ENCODE measurements at places on chromosomes 13 and 19.
A peak's percentile ranks its signal among the peaks of the same experiment; 100 is the strongest.

GRCh38 chr13:102569488-102569887 is 27.3 kb upstream of the TPP2 start:
- no peak for DNase-seq

DNA sequence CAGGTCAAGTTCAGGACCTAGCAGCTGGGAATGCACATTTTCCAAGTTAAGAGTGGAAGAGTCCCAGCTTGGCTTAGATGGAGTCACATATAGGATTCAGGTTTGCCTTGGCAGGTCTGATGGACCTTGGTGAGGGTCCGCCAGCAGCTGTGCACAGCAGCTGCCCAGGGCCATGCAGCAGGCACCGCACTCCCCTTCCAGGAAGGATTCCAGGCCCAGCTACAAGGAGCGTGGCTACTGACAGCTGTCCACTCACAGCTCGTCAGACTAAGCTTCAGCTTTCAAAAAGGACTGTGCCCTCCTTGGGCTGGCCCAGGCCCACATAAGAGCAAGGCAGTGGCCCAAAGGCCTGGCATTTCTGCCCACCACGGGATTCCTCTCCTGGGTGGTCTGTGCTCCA is 68.4 kb downstream of the ALOX5AP start:
- peak; percentile 66 for DNase-seq

DNA sequence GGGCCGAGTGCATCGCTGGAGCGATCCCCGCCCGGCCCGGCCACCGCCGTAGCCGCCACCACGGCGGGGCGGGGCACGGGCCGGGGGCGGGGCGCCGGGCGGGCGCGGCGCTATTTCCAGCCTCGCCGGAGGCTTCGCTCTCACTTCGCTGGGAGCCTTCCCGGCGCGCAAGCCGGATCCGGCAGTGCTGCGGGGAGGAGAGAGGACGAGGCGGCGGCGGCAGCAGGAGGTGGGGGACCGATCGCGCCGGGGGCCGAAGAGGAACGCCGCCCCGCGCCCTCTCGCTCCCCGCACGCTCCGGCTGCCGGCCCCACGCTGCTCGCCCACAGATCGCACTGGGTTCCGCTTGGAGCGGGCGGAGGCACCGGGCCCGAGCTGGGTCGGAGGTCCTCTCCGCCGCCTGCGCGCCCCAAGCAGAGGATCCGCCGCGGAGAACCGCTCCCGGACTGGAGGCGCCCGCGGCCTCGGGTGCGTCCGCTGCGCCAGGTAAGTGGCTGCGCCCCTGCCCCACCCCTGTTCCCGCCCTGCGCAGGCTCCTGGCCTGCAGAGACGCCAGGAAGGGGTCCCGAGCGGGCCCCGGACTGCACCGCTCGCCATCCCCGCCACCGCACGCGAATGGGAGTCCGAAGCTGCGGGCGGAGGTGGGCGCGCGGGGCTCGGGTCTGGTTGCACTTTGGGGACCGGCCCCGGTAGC is at the start of gene CHST8:
CHST8 (plus strand) TSS at position 143 of the 694 bp plus-strand sequence. CDS start 67,309 bp downstream, outside the sequence.
- peak; percentile 59 for DNase-seq

DNA sequence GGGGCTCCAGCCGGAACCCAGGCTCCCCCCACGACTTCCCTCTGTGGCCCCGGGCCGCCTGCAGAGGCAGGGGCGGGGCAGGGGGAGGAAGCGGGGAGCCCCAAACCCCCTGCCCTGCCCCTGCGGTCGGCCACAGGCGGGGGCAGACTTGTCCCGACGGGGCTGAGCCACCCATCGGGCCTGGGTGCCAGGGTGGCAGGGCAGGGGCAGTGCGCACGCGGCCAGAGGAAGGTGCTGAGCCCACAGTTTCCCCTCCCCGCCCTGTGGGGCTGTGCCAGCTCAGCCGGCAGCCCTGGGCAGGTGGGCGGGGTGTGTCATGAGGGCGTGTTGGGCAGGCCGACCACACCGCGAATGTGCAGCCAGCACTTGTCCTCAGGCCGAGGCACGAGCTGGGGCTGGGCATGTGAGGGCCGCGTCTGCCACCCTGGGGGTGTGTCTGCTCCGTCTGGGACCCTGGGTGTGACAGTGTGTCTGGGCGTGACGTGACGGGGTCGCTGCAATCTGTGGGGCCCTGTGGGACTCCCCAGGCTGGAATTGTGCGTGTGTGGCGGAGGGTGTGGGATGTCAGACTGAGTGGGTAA is 17.7 kb downstream of the CCDC97 start:
- DNase-seq: peak; percentile 73

GRCh38 chr13:111519490-111520170 is 199.2 kb downstream of the TEX29 start:
- DNase-seq: no peak

Data from right hindlimb (tissue), 1 donor.